Neural progenitor cell (in vitro differentiated cells): ENCODE measurements at places on chromosomes 3 and 15.

DNA sequence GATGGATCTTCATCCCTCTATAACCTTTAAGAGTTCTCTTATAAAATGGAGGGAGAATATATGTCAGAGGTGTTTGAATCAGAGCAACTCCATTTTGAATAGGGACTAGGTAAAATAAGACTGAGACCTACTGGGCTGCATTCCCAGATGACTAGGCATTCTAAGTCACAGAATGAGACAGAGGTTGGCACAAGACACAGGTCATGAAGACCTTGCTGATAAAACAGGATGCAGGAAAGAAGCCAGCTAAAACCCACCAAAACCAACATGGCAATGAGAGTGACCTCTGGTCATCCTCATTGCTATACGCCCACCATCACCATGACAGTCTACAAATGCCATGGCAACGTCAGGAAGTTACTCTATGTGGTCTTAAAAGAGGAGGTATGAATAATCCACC, 211.0 kb downstream of the GBE1 start:
- no peak for DNase-seq

GRCh38 chr3:53716998-53717397, 129.2 kb downstream of the CHDH start:
- DNase-seq: no peak

DNA sequence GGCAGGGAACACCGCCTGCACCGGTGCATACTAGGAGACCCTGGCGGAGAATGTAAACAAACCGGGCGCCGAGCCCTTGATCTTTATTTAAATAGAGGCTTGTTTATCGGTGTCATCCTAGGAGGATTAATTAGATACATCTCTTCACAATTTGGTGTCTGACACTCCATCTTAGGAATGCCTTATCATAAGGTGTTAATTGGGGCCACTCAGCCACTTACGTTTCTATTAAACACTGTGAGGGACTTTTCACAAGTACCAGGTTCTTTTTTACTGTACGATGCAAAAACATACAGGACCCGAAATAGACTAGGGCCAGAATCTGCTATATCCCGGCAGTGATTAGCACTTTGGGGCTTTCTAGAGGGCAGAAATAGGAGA, 8.0 kb downstream of the EOMES start:
- DNase-seq: no peak

- no peak for DNase-seq
Observed at GRCh38 chr3:118435851-118436350, 598.7 kb downstream of the IGSF11 start.

- no peak for DNase-seq
Observed at GRCh38 chr15:89654301-89654761, 936 bp downstream of the KIF7 start.

DNA sequence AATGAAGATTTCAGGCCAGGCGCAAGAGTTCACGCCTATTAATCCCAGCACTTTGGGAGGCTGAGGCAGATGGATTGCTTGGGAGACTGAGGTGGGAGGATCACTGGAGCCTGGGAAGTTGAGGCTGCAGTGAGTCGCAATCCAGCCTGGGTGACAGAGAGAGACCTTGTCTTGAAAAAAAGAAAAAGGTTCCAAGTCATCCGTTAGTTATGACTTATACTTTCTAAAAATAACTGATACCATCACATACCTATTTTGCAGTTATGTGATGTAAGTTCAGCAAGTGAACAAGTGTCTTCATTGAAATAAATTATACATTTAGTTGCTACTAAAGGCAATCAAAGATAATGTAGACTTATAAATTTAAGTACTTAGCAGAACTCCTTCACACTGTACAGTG, 22.1 kb downstream of the CLPX start:
- no peak for DNase-seq

DNA sequence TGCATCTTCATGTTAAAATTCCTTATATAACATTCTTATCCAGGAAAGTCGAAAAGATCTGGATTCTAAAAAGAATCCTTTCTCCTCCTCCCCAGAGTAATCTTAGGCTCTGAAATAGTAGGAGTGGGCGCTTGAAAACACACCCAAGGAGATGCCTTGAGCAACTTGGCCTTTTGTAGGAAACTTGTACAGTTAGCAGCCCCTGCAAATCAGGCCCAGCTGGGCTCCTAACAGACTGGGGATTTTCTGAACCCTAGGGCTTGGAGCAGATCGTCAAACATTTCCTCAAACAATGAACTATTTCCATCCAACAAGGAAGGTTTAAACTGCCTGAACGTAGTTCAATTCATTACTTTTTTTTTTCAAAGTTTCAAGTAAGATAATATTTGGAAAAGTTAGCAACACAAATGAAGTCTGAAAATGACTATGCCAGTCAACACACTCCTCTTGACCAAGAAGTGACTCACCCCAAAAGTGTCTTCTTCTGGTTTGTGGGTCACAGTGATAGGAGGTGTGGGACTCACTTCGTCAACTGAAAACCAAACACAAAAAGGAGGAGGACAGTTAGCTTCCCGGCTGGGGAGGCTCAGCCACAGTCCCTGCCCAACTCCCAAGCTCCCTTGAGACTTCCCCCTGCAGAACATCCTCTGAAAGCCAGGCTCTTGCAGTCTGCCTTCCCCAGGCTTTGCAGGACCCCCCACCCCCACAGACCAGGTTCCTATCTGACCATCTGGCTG, 129.7 kb downstream of the NTRK3 start:
- no peak for DNase-seq

GRCh38 chr3:38950581-38950980, 101.2 kb downstream of the SCN11A start:
- no peak for DNase-seq

DNA sequence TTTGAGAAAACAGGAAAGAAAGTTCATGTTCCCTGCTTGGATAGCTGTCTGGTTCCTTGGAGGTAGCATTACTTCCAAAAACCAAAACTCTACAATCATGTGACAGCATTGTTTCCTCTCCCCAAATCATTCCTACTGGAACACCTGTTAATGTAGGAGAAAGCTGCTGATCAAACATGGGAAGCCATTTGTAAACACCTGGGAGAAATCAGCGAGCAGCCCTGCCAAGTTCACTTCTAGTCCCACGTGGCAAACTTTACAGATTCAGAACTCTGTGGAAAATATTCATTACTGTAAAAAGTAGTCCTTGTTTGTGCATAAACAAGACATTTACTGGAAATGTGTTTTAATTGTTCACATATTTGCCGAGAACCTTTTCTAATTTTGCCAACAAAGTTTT, 275.5 kb upstream of the AZI2 start:
- DNase-seq: no peak

GRCh38 chr15:92909136-92909781, 9.1 kb downstream of the CHD2 start:
- no peak for DNase-seq

DNA sequence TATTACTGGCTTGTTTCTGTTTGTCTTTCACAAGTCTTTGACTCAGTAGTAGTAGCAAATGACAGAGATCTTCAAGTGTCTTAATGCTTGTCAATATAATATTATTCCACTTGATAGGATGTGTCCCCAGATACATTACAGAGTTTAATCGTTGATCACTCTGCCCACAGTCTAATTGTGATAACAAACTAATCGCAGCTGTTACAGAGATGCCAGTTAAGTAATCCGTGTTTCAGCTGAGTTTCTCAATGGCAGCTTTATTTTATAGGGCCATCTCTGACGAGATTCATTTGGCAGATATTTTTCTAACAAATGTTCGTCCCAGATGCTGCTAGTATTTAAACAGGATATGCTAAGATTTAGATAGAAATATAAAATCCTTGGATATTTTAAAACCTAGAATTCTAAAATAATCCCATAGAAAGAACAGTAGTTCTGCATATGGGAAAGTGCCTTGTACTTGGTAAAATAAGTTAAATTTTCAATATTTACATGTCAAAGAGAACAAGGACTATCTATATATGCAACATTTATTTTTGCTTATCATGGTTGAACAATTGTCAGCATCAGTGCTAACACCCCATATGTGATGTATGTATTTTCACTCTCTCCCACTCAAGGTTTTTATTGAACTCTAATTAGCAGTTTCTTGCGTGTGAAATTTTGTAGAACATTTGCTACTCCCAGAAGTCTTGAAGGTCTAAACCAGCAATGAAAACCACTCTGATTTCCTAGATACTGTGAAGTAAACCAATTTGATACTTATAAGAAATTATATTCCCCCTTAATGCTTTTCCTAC, 185.5 kb downstream of the MBNL1 start:
- DNase-seq: no peak

GRCh38 chr15:80944818-80945217, 44.8 kb downstream of the MESD start:
- DNase-seq: no peak

- DNase-seq: no peak
Observed at GRCh38 chr15:75867449-75867848, 24.2 kb downstream of the UBE2Q2 start.

GRCh38 chr3:57164657-57165573, at the start of gene IL17RD:
TSS of gene IL17RD (minus strand) at chr3:57165353. CDS start at chr3:57165286, 67 bp downstream.
- DNase-seq: peak; percentile 96

GRCh38 chr15:85318048-85318731, 62.2 kb upstream of the AKAP13 start:
- no peak for DNase-seq

- no peak for DNase-seq
Observed at GRCh38 chr15:41281236-41281635, 50.2 kb downstream of the CHP1 start.

DNA sequence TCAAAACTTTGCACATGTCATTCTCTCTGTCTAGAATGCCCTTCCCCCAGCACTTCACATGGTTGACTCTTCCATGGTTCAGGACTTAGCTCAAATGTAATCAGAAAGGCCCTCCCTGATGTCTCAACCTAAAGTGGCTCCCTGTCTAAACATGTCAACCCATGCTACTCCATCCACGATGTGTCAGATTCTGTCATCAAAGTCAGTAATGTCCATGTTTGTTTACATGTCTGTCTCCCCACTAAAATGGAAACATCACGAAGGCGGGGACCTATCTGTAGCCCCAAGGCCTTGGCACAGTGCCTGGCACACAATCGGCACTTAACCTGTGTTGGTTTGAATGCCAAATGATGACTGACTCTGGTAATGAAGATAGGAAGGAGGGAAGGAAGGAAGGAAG, 20.8 kb upstream of the SNTN start:
- no peak for DNase-seq

DNA sequence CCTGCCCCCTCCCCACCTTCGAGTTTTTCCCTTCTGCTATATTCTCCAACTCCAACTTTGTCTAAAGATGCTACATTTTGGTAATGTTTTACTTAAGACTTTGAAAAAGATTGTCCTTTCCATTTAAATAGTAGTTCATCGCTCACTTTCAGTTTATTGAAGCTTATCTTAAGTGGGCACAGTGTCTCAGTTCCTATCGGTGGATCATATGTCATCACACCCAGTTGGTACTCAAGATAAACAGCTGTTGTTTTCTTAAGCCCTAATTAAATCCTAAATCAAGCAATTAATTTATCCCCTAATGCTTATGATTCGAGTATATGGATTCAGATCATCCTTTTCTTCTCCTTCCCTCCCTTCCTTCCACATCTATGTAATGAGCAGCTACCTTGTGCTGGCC, 210.7 kb downstream of the TLE3 start:
- DNase-seq: no peak

DNA sequence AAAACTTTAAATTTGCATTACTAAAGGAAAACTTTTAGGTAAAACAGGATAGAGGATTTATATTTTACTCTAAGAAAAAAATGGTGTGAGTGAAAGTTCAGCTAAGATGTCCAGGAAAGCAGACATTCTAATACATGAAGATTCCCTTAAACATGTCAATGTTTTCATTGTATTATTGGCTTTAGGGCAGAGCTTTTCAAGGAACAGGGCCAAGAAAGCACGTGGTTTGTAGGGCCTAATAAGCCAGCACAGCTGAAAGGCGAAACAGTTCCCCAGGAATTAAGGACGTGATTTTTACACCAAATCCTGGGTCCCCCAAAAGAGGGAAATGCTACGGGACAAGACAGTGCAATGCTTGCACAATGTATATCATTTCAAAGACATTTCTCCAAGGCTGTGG, 48.6 kb upstream of the MKRN3 start:
- no peak for DNase-seq

- no peak for DNase-seq
Observed at GRCh38 chr15:90914305-90915080, 11.4 kb downstream of the MAN2A2 start.

- DNase-seq: no peak
Observed at GRCh38 chr15:74193905-74194304, 8.7 kb downstream of the STRA6 start.

GRCh38 chr3:111069974-111070771, 1.4 kb upstream of the NECTIN3 start:
- DNase-seq: peak; percentile 32

DNA sequence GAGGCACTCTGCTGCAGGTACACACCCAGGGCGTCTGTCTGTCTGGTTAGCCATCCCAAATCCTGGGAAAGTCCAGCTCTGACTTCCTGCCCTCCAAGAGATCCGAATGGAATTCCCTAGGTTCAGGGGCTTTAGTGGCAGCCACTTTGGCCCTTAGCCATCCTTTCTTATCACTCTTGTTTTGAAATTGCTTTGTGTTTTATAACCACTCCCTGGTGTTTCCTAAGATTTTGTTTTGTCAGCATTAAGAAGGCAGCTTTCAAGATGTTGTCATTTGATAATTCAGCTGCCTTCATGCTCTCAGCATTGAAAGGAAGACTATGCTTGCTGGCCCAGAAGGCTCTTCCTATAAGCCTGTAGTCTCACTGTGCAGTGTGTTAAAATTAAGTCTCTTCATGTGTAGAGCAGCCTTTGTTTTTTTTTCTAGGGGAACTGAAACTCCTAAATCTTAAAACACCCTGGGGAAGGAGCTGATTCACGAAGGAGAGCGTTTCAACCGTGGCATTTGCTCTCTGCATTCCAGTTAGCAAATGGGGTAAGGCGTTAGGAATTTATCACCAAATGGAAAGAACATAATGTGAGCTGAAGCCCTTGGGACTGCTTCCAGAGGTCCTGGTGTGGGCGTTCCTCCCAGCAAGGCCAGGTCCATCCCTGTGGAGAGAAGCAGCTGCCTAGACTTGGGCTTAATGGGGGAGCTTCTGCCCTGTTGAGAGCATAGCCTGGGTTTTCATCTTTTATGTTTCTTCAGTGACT, 14.2 kb upstream of the CLEC3B start:
- DNase-seq: no peak

DNA sequence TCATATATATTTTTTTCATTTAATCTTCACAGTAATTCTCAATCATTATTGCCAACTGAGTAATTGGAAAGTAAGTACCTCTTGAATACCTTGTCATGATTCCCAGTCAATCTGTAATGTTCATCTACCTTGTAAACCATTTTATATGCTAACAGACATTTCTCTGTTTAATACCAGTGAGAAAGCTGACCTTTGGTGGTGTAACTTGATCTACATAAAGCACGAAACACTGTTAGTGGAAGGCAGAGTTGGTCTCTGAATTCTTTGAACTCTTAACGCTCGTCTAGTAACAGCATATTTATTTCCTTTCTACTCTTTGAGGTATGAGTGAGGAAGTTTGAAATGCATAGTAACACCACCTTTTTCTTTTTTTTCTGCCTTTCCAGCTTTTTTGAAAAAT, 59.5 kb downstream of the SLC25A26 start:
- no peak for DNase-seq

GRCh38 chr3:52090131-52090932, 34.0 kb upstream of the DUSP7 start:
- DNase-seq: no peak
